ENCODE measurements at places on chromosomes 13 and 19.

DNA sequence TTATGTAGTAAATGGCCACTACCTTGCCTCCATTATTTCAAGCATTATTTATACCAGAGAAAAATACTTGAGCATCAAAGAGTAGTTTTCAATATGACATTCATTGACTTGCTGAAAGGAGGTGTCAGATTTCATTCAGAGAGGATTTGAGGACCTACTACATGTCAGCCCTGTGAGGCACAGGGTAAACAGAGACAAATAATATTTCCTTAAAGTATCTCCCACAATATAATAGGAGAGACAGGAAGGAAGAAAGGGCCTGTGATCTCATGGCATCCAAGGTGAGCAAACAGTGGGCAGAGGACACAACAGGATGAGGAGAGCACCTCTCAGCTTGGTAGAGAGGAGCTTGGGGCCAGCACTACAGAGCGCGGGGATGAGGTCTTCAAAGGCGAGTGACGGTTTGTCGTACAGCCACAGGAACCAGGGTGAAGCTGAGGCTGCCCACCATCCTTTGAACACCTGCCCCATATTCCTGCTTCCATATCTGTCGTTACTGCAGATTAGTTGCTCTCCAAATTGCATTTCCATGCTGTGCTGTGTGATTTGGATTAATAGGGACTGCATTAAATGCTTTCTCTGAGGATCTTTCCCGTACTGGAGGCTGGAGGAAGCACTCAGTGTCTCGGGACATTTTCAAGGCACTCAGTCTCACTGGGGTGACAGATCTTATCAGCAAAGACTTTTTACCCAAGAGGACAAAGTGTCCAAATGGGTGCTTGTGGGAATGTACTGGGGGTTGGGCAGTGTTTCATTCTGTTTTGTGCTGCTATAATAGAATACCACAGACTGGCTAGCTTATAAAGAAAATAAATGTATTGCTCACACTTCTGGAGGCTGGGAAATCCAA lies 59.2 kb downstream of the GJA3 start:
- no peak for DNase-seq

- DNase-seq, result no peak
Observed at GRCh38 chr13:31365630-31366029, 165.9 kb downstream of the B3GLCT start.

DNA sequence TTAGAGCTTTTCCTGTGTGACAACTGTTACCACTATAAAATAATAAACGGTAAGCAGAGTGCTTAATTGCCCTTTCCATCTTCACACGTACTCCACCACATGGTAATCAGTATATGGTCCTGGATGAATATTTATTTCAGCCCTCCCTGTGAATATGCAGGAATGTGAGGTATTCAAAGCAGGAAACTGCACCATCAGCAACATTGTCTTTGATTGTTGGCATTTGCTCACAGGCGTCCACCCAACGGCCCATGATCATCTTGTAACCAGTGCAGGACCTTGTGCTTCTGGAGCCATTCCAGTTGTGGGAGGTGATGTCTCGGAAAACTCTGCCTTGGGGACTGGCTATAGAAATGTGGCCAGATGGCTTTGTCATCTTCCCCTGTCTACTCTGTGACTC lies 132.6 kb downstream of the COG6 start:
- DNase-seq, result no peak

DNA sequence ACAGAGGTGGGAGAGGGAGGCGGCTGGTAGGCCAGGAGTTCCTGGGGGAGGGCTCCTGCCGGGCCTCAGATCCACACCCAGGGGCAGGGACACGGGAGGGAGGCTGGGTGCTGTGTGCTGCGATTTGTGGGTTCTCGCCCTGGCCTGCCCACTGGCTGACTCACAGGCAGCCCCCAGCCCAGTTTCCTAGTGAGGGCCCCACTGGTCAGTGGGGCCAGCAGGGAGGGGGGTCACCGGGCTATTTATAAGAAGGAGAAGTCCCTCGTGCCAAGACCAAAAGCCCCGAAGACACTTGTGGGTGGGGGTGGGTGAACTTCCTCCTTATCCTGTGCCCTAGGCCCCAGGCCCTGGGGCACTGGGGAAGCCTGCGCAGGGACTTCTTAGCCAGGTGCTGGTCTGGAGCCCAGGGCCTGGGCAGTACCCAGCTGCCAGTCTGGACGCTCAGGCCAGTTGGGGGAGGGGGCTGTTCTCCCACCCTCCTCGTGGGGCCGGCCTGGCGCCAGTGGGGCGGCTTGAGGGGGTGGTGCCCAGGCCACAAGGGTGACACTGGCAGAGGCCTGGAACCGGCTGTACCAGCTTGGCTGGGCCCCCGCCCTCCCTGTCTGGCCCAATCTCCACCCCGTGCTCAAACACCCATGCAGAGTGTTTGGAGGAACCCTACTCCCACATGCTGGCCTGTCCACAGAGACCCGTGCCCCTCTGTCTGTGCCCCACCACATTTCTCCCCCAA lies 5.0 kb upstream of the JUNB start:
- DNase-seq, result no peak

GRCh38 chr13:18991060-18991459 lies 190.6 kb downstream of the TUBA3C start:
- no peak for DNase-seq

GRCh38 chr19:41951686-41952172 lies 7.4 kb downstream of the RABAC1 start:
- DNase-seq, result peak; percentile 54

GRCh38 chr19:30419568-30420180 lies 47.5 kb downstream of the ZNF536 start:
- no peak for DNase-seq
